ENCODE measurements at places on chromosomes 2 and 18.

DNA sequence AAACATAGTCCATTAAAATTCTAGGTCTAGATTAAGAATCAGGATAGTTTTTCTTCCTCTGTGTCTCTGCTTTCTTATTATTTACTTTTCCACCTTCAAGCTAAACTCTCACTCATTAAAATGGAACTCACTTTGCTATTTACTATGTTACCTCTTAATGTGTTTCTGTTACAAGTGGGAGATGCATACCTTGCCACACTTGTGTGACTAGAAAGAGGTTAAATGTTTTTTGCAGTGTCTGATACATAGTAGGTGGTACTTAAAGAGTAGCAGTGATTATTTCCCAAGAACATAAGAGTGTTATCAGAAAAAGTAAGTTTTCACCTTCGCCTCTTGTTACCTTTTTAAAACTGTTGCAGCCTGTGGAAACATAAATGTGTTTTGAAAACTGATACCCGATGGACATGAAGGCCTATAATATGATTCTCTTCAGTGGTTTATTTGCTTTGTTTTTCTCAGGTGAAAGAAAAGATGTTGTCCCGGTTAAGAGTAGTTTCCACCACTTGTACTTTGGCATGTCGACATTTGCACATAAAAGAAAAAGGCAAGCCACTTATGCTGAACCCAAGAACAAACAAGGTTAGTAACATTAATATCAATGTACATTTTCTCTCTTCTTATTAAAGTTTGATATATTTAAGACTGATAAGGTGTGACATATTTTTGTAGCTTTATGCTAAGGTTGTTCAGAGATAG lies 16.6 kb downstream of the ME2 start:
- DNase-seq = no peak

DNA sequence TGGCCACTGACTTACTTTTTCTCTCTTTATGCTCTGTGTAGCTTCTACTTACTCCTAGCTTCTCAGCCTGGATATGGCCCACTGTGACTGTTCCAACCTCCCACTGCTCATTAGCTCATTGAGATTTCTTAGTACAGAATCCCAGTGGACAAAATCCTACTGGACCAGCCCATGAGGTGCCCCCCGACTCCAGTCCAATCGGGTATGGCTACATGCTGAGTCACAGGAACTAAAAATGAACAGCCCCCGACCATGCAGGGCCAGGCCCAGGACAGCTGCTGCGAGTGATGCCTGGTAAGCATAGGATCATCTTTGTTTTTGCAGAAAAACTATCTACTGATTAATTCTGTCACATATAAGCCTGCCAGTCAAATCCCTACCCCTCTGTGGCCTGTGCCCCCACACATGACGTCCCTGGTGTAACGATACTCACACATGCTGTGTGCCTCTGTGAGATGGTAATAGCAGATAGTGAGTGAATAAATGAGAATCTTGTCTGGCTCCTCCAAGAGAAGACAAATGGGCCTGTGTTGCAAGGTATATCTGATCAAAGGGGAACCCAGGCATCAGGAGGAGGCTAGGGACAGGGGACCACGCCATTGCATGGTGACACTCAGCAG lies 85.9 kb upstream of the KLF7 start:
- DNase-seq = no peak

- no peak for DNase-seq
Observed at GRCh38 chr2:153373510-153374279, 104.9 kb downstream of the RPRM start.

DNA sequence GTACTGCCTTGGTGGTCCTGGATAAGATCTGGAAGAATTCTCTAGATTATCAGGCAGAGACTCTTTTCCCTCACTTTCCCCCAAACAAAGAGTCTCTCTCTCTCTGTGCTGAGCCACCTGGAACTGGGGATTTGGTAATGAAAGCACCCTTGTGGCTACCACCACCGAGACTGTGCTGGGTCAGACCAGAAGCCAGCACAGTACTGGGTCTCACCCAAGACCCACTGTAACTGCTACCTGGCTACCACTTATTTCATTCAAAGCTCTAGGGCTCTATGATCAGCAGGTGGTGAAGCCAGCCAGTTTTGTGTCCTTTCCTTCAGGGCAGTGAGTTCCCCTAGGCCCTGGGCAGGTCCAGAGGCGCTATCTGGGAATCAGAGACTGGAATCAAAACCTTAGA lies 269.6 kb upstream of the CWC22 start:
- DNase-seq = no peak

- DNase-seq = no peak
Observed at GRCh38 chr2:99735753-99736152, 245.9 kb upstream of the REV1 start.

- no peak for DNase-seq
Observed at GRCh38 chr2:121205321-121205942, 79.6 kb downstream of the TFCP2L1 start.

- DNase-seq = no peak
Observed at GRCh38 chr2:221293949-221294742, 278.0 kb downstream of the EPHA4 start.
